ENCODE measurements at places on chromosomes 5 and 9.
A peak's percentile ranks its signal among the peaks of the same experiment; 100 is the strongest.

DNA sequence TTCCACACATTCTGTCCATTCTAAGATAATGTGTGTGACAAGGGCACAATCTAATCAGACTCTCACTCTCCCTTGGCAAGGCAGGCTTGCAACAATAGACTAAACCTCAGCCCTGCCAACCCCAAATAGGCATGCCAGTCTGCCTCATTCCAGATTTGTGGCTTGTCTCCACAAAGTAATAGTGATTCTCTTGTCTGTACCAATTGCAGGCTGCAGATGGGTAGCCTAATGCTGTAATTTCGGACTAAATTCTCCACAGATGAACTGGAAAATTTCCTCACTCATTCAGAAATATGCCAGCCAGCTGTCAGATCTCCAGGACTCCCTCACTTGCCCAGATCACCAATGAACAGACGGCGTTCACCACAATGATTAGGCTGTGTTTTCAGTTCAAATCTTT lies 413.6 kb downstream of the ELAVL2 start:
- DNase-seq, result no peak

GRCh38 chr9:99353408-99353807 lies 131.3 kb downstream of the SEC61B start:
- peak; percentile 62 for DNase-seq

DNA sequence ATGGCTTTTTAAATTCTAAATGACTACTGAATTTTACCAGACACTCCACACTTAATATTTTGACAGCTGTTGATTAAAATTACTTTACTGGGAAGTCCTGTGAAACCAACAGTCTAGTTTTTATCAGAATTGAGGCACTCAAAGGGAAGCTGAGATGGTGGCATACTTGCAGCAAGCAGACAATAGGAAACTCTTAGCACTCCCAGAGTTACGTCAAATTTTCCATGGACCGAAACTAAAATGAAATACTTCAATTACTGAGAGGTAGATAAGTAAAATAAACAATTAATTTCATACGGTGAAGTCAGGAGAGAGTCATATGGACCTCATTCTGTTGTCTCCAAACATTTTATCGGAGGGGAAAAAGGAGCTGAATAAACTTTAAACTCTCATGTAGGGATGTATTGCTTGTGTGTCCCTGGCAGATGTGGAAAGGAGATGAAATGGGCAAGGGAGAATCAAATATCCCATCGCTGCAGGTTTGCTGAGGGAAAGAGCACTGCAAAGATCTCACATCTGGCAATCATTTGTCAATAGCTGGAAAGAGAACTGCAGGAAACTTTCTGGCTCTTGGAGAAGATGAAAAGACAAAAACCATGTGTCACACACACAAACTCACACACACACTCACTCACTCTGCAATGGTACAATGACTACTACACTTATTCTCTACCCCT lies 189.4 kb downstream of the BNC2 start:
- DNase-seq, result no peak

GRCh38 chr5:35626108-35626507 lies 8.4 kb downstream of the SPEF2 start:
- DNase-seq, result no peak

GRCh38 chr9:136686794-136687711 lies at the start of gene AGPAT2:
Gene AGPAT2 (minus strand): TSS chr9:136687457. CDS start chr9:136687357, 100 bp downstream.
- peak; percentile 93 for DNase-seq

GRCh38 chr9:109316207-109316640 lies 4.6 kb downstream of the EPB41L4B start:
- peak; percentile 93 for DNase-seq

DNA sequence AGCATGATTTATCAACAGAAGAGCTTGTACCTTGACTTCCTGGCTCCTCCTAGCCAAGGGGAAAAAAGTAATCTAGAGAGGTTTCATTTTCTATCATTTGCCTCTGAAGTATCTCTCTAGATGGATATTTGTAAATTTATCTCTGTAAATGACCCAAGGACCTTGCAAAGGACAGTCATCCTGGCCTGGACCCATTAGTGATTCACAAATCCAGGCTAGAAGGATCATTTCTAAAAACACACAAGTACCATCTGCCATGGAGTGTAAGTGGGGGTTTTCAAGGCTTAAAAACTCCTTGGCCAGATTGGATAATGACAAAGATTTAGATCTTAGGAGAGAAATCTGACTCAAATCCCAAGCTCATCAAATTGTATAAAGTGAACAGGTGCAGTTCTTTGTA lies 8.1 kb downstream of the TTC23L start:
- no peak for DNase-seq

DNA sequence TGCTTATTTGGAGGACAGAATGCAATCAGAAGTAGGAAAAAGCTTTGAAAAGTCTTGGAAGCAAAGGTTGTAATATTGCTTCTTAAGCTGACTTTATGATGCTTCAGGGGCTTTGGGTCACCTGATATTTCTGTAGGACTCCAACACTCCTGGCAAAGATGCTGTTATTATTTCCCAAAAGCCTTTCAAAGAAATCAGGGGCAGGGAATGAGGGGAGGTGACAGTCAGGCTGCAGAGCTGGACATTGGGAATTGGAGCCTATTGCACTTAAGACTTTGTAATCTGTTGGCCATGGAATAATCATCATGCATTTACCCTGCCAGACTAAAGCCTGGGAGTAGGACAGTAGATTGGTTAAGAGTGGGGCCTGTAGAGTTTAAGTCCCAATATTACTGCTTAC lies 168.3 kb upstream of the IL12B start:
- DNase-seq, result no peak

DNA sequence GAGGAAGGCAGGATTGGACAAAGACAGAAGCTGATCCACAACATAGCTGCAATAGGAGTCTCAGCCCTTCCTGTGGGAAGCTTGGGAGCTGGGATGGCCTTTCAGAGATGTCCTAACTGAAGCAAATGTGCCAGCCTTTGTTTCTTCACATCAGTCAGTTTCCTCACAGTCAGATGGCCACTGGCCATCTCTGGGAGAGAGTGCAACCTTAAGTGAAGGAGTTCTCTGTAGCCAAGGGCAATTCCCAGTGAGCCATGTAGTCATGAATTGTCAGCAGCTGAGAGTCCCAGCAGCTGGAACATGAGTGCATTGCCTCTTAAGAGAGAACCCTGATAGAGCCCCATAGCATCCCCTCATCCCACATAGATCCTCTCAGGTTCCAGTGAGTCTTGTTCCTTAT lies 89.1 kb upstream of the LIFR start:
- DNase-seq, result no peak

- no peak for DNase-seq
Observed at GRCh38 chr9:73215249-73215648, 63.6 kb downstream of the ANXA1 start.

DNA sequence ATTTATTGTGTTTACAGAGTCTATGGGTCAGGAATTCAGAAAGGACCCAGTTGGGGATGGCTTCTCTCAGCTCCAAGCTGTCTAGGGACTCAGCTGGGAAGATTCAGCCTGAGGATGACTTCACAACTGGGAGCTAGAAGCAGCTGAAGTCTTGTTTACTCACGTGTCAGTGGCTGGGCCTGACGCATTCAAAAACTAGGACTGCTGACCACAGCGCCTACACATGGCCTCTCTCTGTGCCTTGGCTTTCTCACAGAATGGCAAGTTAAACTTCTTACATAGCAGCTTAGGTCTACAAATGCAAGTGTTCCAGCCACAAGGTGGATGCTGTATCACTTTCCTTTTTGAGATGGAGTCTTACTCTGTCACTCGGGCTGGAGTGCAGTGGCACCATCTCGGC lies 16.3 kb upstream of the PPP2CA start:
- DNase-seq, result no peak

GRCh38 chr9:136244122-136244968 lies 1.3 kb downstream of the QSOX2 start:
- DNase-seq, result no peak
